Fibroblast of lung (primary cell): ENCODE measurements at places on chromosomes 6 and 20.

DNA sequence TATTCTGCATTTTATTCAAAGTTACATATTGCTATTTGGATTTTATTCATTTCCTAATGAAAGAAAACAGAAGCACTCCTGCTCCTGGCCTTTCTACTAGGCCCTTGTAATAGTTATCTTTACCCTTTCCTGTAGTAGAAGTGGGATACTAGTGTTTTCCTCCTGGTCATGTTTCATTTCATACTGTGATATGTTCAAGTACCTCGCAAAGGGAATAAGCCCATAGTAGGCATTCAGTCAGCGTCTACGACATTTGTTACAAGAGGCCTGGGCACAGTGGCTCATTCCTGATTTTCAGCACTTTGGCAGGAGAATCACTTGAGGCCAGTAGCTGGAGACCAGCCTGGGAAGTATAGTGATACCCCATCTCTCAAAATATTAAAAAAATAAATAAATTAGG, 154.1 kb downstream of the ARID1B start:
- DNase-seq, result no peak

GRCh38 chr6:131997429-131998153, 46.4 kb upstream of the CCN2 start:
- DNase-seq, result no peak

DNA sequence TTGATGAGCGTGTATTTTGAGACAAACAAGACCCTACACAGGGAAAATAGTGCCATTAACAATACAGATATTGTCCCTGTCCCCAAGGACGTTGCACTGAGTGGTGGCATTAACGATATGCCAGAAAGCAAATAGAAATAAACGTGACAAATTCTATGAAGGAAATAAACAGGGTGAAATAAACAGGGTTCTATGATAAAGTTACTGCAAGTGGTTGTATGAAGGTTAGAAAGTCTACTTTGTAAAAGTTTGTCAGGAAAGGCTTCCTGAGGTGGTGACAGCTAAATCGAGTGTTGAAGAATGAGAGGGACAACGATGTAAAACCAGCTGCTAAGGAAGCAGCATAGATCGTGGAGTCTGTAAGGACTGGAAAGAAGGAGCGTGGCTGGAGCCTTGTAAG, 380.2 kb downstream of the LAMA2 start:
- no peak for DNase-seq

- DNase-seq, result no peak
Measured at GRCh38 chr6:16625291-16626265, 135.7 kb downstream of the ATXN1 start.

DNA sequence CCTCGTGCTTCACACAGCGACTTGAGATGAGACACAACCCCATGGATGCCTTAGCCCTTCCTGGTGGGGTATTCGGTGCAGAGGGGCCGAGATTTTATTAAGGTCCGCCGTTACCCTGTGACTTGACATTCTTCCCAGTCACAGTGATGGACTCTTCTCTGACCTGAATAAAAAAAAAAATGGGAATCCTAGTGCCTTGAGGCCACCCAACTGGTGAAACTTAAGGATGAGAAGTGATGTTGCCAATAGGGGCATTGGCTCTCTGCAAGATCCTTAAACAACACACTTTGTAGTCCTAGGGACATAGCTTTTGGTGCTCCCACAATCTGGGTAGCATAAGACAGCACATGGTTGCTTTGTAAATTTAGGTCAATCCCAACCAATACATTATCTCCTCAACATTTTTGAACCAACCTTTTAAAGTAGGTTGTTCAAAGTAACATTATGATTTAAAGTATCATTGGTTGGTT, 814 bp upstream of the ADNP start:
- DNase-seq, result no peak

- no peak for DNase-seq
Measured at GRCh38 chr6:154229786-154230185, 126.8 kb downstream of the IPCEF1 start.

DNA sequence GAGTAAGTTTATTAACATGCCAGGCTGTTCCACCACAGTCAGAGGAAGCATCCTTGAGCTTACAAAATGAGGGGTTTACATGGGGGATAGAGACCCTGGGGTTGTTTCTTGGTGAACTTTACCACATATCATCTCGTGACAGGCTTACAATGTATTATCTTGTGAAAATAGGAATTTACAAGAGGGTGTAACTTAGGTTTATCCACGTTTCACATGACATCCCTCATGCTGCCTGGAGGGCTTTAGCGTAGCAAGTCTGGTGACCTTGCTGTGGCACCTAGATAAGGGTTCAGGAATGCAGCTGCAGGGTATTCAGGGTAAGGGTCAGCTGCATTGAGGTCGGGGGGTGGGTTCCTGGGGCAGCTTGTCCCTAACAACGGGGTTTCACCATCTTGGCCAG, 154.6 kb upstream of the ARG1 start:
- no peak for DNase-seq

- DNase-seq, result peak; percentile 95
Measured at GRCh38 chr6:7528565-7528964, 12.9 kb upstream of the DSP start.

DNA sequence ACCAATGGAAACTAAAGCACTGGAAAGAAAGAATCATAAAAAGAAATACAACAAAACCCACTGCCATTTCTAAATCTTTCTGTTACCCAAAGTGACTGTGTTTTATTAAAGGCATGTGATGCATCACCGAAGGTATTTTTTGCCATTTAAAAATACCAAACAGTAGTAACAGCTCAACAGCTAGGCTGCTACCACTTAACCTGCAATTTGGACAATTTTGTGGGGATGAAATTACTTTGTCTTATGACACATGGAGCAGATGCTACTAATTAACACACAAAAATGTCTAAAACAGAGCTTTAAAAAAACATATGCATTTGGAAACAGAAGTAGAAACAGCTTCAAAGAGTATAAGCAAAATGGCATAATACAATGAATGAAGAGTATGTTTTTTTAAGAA, 97.4 kb downstream of the ATXN1 start:
- no peak for DNase-seq

DNA sequence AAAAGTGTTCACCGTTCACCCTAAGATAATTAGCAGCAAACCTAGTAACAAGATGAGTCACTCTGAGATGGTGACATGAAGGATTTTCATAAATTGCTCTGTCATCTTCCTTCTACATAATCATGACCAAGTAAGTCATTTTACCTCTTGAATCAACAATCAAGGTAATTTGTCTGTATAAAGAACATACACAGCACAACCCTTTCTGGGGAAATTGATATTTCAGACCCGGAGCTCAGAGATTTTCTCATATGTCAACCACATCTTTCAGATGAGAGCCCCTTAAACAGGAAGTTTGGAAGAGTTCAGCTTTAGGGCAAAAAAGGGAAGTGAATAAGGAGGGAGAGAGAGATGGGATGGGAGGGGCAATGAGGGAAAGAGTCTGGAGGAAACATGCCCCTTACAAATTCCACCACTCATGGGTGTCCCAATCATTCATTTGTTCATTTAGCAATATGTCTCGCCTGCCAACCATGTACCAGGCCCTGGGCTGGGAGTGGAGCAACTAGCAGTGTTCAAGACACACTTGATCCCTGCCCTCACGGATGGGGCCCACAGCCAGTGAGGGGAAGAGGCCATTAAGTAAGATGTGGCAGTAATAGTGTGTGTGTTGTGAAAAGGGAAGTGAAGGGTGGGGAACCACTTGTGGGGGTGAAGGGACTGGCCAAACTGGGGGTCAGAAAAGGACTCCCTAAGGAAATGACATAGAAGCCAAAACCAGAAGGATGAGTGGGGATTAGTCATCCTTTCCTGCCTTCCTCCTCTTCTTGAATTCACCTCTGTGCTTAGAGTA, 190.9 kb downstream of the MAFB start:
- peak; percentile 38 for DNase-seq

GRCh38 chr6:159973951-159974350, 5.1 kb downstream of the IGF2R start:
- peak; percentile 71 for DNase-seq

DNA sequence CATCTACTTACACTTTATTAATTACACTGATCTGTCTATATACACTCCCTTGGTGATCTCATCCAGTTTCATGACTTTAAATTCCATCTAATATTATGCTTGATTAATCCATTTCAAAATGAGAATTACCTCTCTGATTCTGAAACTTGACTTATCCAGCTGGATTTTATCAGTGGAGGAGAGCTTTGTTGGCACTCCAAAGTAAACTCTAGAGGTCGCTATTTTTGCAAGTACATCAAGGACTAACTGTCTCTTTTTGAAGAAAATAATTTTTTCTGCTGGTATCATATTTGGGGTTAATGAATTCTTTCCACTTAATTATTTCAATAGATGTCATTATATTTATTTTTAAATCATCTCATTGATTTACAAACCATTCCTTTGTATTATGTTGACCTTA, 630.3 kb upstream of the MAN1A1 start:
- DNase-seq, result peak; percentile 33

DNA sequence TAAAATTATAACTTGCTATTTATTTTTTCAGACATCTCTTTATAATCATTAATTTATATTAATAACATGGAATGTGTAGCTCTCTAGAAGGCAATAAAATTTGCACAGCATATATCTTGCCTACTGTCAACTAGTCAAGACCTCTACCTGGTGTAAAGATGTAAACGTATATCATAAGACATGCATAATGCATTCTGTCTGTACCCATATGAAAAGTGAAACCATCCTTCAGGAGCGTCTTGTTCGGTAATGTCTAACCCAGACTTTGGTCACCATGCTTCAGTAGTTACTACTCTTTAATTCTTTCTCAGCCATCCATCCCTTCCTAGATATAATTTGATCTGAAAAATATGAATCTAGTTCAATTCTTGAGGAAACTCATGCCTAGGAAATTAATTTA, 21.0 kb downstream of the CEP43 start:
- no peak for DNase-seq

GRCh38 chr6:63121166-63121565, 90.1 kb upstream of the FKBP1C start:
- no peak for DNase-seq

DNA sequence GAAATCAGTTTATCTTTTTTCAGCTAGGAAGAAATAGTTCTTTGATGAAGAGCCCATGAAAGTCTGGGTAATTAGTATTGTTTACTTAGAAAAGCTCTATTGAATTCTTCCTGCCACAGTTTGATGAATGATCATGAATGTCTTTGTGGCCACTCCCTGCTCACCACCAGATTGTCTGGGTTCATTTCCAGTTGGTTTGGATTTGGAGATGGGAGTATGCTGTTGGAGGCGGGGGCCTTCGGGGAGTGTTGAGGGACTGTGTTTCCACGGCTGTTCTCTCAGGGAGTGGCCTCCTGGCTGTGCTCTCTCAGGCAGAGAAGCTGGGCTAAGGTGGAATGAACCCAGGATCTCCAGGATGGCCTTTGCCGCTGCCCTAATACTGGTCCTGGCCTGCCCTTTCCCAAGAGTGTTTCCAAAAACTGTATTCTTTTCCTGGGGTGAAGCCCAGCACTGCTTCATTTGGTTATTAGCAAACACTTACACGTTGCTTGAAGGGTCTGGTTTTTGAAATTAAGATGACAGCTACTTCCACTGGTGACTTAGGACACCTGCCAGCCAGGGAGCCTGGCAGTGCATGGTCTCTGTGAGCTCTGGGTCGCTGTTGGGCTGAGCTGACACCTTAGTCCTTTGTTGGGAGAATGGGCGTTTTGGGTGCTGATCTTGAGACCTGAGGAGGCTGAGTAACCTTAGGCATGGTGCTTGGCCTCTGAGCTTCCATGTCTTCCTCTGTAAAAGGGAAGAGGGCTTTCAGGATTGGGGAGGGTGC, 23.2 kb downstream of the PRPF6 start:
- peak; percentile 39 for DNase-seq

DNA sequence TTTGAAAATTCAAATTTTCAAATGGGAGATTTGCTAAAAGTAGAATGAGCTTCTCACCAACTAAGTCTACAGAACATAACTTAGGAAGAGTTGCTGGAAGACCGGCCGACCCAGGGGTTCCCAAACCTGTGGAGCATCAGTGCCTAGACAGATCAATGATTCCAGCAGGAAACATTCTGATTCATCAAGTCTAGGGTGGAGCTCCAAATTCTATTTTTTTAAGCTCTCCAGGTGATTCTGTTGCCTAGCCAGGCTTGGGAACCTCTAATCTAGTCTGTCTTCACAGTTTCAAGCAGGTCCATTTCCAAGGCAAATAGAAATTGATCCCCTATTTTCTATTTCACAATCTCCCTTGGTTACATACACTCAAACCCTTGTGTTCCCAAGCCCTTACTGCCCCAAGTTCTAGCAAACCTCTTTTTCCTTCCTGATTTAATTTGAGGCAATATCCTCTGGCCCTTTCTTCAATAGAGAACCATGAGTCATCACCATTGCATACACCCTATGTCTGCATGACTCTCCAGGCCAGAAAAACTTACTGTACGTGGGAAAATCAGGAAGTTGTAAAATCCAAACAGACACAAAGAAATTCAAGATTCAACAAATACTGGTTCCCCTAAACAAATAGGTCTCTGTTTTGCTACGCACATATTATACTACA, 8.9 kb downstream of the ATXN1 start:
- peak; percentile 91 for DNase-seq

DNA sequence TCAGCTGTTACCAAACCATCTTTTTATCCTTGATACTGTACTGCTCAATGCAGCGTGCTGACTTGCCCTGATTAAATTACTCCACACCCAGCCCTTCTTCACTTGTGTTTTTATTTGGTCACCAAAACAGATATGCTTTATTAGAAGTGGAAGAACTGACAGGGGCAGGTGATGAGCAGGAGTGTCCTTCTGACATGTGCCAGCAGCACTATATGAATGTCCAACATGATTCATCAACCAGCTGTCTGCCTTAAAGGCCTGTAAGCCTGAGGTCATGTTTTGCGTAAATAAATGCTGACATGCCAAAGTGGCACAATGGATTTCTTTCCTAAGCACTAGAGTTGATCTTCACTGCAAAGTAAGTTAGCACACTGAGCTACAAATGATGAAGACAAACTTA, 15.4 kb downstream of the POPDC3 start:
- peak; percentile 26 for DNase-seq

GRCh38 chr20:21303872-21304586, 898 bp downstream of the XRN2 start:
- peak; percentile 40 for DNase-seq

DNA sequence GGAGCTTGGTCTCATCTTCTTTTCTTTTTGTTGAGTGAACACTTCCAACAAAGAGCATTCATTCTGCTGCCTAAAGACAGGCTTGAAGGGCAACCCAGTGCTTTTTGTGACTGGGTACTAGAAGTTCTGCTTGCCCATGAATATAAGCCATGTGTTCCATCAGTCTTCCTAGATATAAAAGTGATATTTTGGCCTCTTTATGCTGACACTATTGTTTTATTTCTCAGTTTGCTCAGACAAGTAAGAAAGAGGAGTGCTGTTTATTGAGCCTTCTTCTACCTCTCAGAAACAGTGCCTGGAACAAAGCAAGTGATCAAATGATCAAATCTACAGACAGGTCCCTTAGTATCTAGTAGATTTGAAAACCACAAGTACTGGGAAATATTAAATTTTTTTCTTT, 2.4 kb upstream of the DTNBP1 start:
- no peak for DNase-seq
